ENCODE measurements at places on chromosomes 12 and 14.

DNA sequence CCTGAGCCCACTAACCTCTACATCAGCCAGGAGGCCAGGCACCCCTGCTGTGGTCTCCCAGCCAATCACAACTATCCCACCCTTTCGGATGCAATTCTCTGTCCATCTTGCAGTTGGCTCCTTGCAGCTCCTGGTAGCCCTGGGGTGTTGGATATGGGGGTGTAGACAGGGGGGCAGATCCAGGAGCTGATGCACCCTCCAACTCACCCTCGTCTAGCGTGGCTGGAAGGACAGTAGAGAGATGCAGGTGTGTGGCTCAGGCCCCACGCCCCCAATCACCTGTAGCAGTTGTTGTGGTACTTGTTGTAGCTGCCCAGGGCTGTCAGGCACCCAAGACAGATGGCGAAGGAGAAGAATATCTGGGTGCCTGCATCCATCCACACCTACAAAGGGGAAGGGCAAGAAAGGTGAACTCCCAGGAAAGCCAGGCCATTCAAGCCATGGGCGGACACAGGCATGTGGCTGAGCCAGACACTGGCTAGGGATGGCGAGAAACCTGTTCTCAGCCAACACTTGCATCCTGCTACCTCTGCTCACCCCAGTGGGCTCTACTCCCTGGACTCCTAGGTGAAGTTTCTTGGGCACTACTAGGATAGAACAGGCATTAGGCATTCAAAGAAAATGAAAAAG lies 13.4 kb upstream of the SLC6A12 start:
- DNase-seq, result no peak

GRCh38 chr12:54759751-54760150 lies 94.6 kb upstream of the MUCL1 start:
- no peak for DNase-seq

- DNase-seq, result no peak
Measured at GRCh38 chr12:21607701-21608100, 3.1 kb upstream of the GYS2 start.

DNA sequence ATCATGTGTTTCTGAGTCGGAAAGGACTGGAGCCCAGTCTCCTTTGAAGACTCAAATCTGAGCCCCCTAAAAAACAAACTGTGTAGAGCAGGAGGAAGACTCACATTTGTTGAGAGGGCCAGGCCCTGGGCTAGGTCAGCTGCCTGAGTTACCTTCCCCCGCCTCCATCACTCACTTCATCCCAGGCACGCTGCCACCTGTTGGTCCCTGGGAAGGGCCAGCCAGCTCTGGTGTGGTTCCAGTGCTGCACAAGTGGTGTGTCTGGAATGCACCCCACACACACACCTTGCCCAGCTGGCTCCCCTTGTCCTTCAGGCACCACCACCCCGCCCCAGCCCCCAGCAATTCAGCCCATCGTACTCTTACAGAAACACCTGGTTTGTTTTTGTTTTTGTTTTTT lies 9.0 kb downstream of the MVK start:
- no peak for DNase-seq

GRCh38 chr14:30648471-30648870 lies 26.4 kb downstream of the SCFD1 start:
- no peak for DNase-seq

GRCh38 chr12:18897823-18898222 lies 159.9 kb downstream of the CAPZA3 start:
- no peak for DNase-seq

DNA sequence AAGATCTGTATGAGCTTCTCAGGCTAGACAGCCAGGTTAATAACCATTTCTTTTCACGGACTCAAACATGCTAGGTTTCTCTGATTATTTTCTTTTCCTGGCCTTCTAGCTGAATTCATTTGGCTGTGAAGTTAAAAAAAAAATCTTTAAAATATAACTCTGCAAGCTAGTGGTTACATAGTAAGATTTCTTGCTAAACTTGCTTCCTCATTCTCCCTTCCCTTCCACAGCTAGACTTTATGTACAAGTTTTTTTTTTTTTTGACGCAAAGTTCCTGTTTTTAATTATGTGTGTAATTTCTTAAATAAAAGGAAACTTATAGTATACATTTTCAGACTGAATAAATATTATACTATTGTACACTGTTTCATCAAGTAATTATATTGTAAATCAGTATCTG lies 145.4 kb downstream of the TMTC2 start:
- DNase-seq, result no peak

GRCh38 chr14:52265253-52265652 lies 2.2 kb upstream of the PTGDR start:
- DNase-seq, result no peak

DNA sequence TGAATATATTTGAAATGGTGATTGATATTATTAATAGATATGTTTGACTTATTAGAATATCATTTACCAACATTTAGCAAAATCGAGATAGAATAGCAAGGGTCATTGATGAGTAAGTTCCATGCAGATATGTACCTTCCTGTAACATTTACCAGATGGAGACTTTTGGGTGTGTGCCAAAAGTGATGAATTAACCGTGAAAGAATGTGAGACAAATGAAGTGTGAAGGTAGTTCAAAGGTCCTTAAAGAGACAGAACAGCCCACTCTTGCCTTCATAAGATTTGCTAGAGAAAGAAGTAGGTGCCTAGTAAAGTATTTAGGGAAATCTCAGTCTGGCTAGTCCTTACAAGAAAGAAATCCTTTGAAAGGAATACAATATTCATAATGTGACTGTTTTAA lies 45.5 kb downstream of the FGD4 start:
- no peak for DNase-seq

DNA sequence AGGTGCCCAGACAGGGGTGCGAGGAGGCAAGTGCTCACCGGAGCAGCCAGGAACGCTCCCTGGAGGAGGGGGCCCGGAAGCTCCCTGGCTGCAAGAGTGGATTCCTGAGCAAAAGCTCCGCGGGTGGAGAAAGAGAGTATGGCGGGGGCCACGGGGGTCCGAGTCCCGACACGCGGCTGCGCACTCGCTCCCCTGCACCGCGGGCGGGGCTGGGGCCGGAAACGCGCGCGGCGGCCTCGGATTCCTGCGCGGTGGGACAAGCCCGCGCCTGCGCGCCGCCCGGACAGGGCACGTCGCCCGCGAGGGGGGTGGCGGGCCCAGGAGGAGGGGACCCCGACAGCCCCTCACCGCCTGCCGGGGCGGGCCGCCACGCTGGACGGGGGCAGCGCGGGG lies 27.8 kb upstream of the GPR132 start:
- DNase-seq, result peak; percentile 44

DNA sequence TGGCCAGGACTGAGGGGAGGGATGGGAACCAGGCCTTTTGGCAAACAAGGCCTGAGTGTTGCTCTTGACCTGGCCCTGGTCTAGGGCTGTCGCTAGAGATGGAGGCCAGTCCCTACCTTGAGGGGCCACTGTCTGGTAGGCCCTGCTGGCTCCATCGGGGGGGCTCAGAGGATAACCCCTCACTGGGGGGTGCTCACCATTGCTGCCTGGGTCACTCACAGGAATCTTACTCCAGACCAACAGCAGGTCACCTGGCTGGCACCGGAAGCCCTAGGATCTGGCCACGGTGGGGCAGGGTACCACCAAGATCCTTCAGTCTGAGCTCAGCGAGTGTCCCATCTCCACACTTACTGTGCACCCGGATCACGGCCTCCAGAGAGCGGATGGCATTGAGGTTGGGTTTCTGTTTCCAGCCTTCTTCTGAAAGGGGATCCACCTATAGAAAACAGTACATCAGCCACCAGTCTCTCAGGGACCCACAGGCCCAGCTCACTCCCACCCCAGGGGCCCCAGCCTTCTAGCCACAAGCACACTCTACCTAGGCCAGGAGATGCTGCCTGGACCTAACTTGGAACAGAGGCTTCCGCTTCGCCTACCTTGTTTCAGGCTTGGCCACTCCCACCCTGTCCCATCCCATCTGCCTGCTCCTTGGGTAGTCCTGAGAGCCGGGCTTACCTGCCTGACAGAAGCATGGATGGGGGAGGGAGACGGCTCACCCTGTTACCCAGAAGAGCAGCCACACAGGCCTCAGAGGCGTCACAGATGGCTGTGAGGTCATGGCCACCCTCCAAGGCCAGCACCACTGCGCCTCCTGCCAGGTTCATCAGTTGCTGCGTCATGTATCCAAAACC lies 12.2 kb downstream of the SLC48A1 start:
- no peak for DNase-seq

GRCh38 chr12:85509081-85509856 lies 229.2 kb downstream of the ALX1 start:
- no peak for DNase-seq

DNA sequence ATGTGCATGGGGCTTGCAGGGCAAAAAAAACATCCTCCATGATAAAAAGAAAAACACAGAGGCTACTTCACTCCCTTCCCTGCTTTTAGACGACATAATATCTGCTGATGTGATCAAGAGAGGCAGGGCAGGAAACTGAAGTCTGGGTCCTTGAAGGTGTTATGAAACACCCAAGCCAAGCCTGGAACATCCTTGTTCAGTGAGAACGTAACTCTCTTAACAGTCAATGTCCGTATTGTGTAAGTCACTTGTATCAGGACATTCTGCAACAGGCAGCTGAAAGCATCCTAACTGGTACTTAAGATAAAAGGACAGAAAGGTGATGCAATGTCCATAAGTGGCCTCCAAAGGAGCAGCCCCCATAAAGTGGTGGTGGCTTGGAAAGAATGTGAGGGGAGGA lies 20.0 kb downstream of the KCNK10 start:
- no peak for DNase-seq

- DNase-seq, result no peak
Measured at GRCh38 chr12:42237853-42238239, 202 bp downstream of the YAF2 start.

- no peak for DNase-seq
Measured at GRCh38 chr12:61956545-61956944, 303.7 kb upstream of the USP15 start.

DNA sequence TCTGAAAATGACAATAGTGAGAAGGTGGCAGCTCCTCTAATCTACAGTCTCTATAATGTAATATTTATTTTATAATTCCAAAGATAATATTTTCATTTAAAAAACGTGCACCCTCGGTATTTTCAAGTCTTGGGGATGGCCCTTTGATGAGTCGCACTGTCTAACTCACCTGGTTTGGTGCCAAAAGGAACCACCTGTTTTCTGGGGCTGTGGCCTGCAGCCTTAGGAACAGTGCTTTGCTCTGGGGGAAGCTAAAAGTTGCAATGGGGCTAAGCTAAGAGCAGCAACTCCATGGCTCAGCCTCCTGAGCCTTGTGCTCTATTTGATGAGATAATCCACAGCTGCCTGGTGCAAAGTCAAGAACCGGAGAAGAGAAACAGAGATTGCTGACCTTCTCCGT lies 6.4 kb upstream of the ENDOU start:
- no peak for DNase-seq

GRCh38 chr12:67434671-67435370 lies 165.7 kb downstream of the CAND1 start:
- no peak for DNase-seq

DNA sequence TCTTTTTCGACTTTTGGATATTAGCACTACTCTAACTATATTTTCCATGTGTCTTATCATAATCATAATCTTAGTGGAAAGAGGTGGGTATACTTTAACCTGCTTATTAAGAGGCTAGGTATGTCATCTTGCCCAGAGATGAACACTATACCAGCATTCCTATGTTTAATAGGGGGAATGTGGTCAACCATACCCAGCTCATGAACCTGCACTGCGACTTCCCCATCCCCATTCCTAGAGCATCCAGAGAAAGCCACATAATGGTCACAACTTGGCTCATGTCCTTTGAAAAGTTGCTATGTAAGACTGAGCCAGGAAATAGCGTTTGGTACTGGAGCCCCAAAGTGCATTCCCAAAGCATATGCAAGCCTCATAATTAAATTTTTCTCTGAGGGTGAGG lies 55.2 kb downstream of the TMCC3 start:
- DNase-seq, result no peak

- peak; percentile 36 for DNase-seq
Measured at GRCh38 chr14:20632831-20633691, 8.4 kb downstream of the OR6S1 start.

DNA sequence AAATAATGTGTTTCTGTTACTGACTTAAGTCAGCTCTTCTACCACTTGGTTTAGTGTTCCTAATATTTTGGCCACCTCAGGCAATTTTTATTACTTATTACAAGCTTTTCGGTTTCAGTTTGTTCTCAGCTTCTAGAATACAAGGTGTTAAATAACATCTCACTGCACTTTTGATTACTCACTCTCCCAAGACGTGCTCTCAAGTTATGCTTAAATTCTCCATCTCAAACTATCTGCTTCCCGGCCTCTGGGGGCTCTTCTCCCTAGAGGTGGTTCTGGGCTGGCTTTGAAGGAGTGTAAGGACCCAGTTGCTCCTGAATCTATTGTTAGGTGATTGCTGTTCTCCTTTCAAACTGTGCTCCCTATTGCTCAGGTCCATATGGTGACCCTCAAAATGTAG lies 193.9 kb upstream of the DDHD1 start:
- DNase-seq, result no peak

- DNase-seq, result no peak
Measured at GRCh38 chr12:10965476-10965875, 21.2 kb downstream of the TAS2R50 start.

GRCh38 chr12:9707864-9708808 lies 24.8 kb downstream of the CLECL1 start:
- no peak for DNase-seq

GRCh38 chr14:32710731-32711680 lies 227.7 kb upstream of the NPAS3 start:
- DNase-seq, result peak; percentile 63

- DNase-seq, result no peak
Measured at GRCh38 chr14:95608637-95609235, 73.9 kb downstream of the GLRX5 start.

DNA sequence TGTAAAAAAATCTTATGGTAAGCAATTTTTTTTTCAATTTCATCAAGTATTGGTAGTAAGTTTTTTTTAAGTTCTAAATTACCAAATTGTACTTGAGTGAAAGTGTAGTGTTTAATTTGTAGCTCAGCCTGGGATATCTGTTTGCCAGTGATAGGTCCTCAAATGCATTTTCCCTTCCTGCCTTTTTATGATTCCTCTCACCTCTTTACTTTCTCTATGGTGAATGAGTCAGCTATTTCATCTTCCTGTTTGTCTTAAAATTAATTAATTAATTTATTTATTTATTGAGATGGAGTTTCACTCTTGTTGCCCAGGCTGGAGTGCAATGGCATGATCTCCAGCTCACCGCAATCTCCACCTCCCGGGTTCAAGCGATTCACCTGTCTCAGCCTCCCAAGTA lies 10.6 kb downstream of the SRP54 start:
- no peak for DNase-seq

GRCh38 chr12:46237371-46238045 lies 31.3 kb downstream of the SLC38A1 start:
- DNase-seq, result no peak

- DNase-seq, result no peak
Measured at GRCh38 chr12:92118826-92119536, 26.7 kb downstream of the BTG1 start.

DNA sequence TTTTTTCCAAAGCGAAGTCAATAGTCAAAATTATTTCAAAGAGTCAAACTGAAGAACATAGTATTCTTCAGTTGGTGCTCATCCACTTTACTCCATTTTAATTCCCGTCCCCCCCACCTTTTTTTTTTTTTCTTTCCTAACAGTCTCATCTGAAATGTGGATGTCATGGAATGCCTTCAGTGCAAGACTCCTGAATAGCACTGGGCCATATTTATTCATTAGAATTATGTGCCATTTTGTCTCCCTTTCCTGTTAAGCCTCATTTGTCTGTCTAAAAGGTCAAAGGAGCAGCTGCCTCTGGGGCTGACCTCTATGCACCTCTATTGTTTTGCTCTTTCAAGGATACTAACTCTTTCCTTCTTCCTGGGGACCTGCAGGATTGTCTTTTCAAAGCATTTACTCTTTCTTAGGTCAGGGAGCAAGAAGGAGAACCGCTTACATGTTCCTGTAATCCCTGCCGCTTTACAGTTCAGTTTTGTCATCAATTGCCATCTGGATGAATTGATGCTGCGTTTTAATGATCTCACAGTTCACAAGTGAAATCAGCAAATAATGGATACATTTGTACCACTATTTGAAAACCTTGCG lies 310.6 kb downstream of the NPAS3 start:
- DNase-seq, result no peak

All from NCI-H2227 treated with DMSO at 0.1 percent for 48 hours (cell line).